ENCODE measurements at places on chromosomes 6 and 20.

DNA sequence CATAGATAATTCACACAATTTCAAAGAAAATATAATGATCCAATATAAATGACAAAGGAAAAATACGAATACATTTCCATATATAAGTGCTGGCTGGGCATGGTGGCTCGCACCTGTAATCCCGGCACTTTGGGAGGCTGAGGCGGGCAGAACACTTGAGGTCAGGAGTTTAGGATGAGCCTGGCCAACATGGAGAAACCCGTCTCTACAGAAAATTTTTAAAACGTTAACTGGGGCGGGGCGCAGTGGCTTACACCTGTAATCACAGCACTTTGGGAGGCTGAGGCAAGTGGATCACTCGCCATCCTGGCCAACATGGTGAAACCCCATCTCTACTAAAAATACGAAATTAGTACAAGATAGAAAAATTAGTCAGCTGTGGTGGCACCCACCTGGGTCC, 14.9 kb upstream of the MAPK13 start:
- no peak for DNase-seq

DNA sequence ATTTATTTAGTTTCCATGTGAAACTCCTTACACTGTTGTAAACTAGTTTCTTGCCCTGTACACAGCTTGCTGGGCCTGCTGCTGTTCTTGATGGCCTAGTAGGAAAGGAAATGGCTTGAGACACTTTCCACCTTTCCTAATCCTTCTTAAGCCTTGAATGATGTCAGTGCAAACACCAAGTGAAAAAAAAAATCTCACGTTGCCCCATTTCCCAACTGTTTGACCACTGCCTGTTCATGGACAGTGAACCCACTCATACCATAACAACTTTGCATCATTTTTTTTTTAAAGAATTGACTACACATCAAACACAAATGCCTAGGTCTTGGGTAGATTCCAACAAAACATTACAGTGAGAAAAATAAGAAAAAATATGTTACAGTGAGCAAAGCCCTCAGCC, 653.6 kb upstream of the FLRT3 start:
- no peak for DNase-seq

GRCh38 chr20:45792317-45793118, 764 bp downstream of the DNTTIP1 start:
- DNase-seq, result no peak

DNA sequence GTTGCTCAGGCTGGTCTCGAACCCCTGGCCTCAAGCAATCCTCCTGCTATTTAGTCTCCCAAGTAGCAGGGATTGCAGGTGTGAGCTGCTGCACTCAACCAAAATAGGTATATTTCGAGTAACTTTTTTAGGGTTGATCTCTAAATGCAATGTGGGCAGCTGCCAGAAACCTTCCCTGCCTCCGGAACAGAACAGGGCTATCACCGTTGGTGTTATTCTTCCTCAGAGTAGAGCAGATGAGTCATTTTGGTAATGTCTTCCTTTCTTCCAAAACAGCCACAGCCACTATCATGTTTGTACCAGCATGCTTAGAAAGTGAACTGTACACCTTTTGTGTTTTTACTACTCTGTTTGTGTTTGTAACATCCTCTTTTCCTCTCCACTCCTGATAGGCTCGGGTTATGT, 44.1 kb downstream of the SNX9 start:
- DNase-seq, result no peak

GRCh38 chr6:79269877-79270276, 35.4 kb upstream of the HMGN3 start:
- DNase-seq, result peak; percentile 20

GRCh38 chr6:170346649-170347048, 40.1 kb downstream of the FAM120B start:
- DNase-seq, result no peak

GRCh38 chr6:158347335-158347734, 35.1 kb downstream of the TULP4 start:
- DNase-seq, result no peak

DNA sequence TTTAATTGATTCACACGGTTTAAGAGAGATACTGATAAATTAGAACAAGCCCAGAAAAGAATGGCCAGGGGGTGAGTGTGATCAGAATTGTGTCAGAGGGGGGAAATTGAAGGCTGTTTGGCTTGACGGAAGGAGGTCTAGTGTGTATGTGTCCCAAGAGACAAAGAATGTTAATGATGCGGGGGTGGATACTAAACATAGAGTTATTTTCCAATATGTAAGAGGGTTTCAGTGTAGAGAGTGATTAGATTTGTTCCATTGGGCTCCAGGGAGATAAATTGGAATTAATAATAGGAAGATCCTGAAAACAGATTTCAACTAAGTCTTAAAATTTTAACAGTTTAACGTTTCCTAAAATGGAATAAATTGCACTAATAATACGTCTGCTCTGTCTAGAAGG, 38.1 kb upstream of the UTRN start:
- no peak for DNase-seq

- DNase-seq, result peak; percentile 47
Observed at GRCh38 chr6:105603788-105604586, 201.1 kb upstream of the PREP start.

DNA sequence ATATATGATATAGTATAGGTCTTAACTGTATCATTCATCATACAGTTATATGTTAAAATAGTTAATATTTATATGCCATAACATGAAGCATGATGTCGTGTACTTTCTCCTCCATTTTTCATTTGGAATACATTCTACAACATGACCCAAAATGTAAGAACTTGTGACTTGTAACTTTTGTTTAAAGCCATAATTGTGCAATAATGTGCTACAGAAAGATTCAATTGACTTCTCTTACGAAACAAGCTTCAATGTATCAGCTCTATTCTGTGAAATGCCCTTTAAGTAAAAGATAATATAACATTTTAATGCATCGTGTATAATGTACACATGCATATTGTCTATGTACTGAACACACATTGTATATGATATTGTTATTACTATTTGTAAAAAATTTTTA, 76.7 kb upstream of the FABP7 start:
- no peak for DNase-seq

DNA sequence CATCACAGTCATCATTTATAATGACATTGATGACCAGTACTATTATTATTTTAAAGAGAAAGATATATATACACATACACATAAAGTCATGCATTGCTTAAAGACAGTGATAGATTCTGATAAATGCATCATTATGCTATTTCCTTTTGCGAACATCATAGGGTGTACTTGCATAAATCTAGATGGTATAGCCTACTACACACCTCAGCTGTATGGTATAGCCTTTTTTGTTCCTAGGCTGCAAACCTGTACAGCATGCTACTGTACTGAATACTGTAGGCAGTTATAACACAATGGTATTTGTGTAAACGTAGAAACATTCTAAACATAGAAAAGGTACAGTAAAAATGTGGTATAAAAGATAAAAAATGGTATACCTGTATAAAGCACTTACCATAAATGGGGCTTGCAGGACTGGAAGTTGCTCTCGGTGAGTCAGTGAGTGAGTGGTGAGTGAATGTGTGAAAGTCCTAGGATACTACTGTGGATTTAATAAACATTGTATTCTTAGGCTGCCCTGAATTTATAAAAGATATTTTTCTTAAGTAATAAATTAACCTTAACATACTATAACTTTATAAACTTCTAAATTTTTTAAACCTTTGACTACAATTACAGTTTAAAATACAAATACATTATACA, 23.9 kb downstream of the QKI start:
- DNase-seq, result no peak

- DNase-seq, result no peak
Observed at GRCh38 chr6:100226811-100227210, 232.8 kb upstream of the MCHR2 start.

DNA sequence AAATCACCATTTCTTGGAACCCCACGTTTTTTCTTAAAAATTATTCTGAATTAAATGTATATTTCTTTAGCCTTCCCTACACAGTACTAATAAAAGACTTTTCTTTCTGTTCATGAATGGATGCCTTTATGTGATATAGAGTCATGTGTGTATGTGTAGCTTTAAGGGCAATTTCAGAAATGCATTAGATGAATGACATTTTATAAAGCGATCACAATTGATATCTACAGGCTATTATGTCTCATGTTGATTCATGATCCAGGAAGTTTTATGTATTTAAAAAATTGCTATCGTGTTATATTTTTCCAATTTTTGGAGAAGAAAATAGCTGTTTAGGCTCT, 81.3 kb downstream of the RNF144B start:
- DNase-seq, result no peak

DNA sequence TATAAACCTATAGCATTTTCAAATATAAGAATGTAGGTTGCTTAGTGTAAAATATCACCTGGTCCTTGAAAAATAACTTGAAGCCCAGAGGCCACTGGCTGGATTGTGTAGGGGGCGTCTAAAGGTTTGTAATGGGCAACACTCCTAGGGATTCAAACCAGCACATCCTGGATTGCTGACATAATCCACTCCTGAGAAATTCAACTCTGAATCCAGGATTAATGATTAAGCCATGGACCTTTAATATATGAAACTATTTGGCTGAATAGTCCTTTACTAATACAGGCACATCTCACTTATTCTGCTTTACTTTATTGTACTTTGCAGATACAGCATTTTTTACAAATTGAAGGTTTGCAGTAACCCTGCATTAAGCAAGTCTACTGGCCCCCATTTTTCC, 160.8 kb downstream of the UBE3D start:
- DNase-seq, result no peak

- DNase-seq, result no peak
Observed at GRCh38 chr6:31460361-31461025, 37.5 kb upstream of the MICB start.

GRCh38 chr20:4509825-4510522, 211.7 kb upstream of the PRND start:
- DNase-seq, result no peak

GRCh38 chr6:8082954-8083858, 19.0 kb upstream of the BLOC1S5 start:
- peak; percentile 62 for DNase-seq

DNA sequence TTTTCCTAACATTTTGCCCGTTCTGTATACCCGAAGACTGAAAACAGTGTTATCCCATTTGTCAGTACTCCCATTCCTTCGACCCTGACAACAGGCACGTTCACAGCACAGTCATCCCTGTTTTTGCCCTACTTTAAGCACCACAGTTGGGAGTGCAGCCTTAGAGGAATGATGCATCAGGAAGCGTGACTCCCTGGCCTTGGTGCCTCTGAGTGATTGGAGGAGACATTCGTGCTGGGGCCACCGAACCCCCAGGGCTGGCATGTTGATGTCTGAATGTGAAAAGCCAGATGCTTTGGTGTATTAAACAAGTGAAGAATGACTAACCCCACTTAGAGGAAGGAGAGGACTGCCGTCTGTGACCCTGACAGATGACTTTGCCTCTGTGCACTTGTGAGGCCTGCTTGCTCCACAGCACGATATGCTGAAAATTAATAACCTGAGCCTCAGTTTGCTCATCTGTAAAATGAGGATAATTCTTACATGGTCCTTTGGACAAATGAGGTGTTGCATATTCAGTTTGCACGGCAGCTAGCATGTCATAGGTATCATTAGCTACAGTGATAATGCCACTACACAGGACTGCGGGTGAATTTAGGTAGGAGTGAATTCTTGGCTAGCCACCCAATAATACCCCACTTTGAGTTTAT, 36.0 kb downstream of the STK35 start:
- peak; percentile 40 for DNase-seq

DNA sequence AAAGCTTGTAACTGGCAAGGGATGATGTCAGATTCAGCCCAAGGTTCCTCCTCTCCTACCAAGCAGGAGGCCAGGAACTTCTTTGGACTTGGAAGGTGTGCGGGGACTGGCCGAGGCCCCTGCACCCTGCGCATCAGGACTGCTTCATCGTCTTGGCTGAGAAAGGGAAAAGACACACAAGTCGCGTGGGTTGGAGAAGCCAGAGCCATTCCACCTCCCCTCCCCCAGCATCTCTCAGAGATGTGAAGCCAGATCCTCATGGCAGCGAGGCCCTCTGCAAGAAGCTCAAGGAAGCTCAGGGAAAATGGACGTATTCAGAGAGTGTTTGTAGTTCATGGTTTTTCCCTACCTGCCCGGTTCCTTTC, 14.4 kb downstream of the TNFAIP3 start:
- DNase-seq, result no peak

- DNase-seq, result no peak
Observed at GRCh38 chr20:60064554-60065196, 106.5 kb downstream of the CDH26 start.

- no peak for DNase-seq
Observed at GRCh38 chr6:119267126-119267905, 82.2 kb downstream of the MAN1A1 start.
